ENCODE measurements at places on chromosomes 2 and 18. TPM values are rescaled to one million over a fixed set of nuclear protein-coding genes. Genes with fewer than 3 reads are reported as not detected.

GRCh38 chr2:69601179-69601612 is 42.3 kb downstream of the AAK1 start:
- DNase-seq, result no peak

DNA sequence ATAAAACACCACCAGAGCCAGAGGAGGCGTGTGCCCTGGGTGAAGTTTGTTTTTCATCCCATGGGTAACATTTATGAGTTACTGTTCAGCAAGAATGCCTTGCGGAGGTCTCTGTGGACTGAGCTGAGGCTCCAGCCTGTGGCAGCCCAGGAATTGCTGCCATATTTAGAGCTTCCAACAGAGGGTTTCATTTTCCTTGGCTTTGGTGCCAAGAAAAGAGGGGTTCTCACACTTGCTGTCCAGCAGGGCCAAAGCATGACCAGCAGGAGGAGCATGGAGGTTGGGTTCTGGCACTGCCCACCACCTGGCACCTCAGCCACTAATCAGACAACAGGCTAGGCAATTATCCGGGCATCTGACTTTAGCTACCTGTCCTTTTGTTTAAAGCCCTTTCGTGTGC is 36.7 kb downstream of the EPAS1 start:
- DNase-seq, result no peak

The SPATA3 gene
- total RNA-seq, result not detected

DNA sequence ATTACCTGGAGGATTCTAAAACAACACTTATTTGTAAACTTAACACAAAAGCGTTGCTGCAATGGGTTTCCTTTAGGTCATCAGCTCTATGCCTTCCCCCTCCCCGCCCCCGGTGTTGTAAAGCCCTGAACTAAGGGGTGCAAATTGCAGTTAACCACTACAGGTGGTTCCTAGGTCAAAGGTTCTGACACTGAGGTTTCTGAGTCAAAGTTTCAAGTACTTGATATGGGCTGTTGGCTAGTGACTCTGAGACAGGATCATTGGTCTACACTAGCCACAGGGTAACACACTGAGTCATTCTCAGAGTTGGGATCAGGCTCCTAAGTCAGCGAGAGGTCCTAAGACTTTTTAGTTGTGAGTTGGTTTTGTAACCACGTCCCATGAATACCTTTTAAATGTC is 15.4 kb downstream of the IL1B start:
- DNase-seq, result no peak

- DNase-seq, result no peak
These were observed 27.4 kb downstream of the TFPI start for GRCh38 chr2:187526792-187527191.

DNA sequence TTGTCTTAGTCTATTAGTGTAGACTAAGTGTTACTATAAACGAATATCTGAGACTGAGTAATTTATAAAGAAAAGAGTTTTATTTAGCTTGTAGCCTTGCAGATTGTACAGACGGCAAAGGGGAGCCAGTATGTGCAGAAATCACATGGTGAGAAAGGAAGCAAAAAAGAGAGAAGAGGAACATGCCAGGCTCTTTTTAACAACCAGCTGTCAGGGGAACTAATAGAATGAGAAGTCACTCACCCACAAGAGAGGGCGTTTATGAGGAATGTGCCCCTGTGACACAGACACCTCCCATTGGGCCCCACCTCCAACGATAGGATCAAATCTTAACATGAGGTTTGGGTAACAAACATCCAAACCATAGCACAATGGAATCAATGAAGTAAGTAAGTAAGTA is 20.6 kb upstream of the ZNF804A start:
- no peak for DNase-seq

- DNase-seq, result no peak
These were observed 408.1 kb downstream of the THSD7B start for GRCh38 chr2:137173463-137173862.

- no peak for DNase-seq
These were observed 50.6 kb upstream of the ITSN2 start for GRCh38 chr2:24410976-24411375.
